GM23248 (cell line): ENCODE measurements at places on chromosomes 11 and 22. TPM values are rescaled to one million over a fixed set of nuclear protein-coding genes. Genes with fewer than 3 reads are reported as not detected.
A peak's percentile ranks its signal among the peaks of the same experiment; 100 is the strongest.

The PRG3 gene
- not detected in 2 replicates for polyA plus RNA-seq

The SLC22A6 gene
- not detected in 2 replicates for polyA plus RNA-seq

The DSCAML1 gene
- not detected in 2 replicates for polyA plus RNA-seq

- H3K27me3 ChIP-seq, result no peaks in the 10 kb centered on the region
- H3K27ac ChIP-seq, result no peak overlapping the region
- H3K36me3 ChIP-seq, result no peaks in the 10 kb centered on the region; the same call in 1 of the 2 replicates
- no peak for DNase-seq
- H3K4me3 ChIP-seq, result no peak overlapping the region
These were observed 8.2 kb downstream of the RRP7A start for GRCh38 chr22:42511401-42511891.

GRCh38 chr11:122113836-122114825 lies 1.9 kb downstream of the BLID start:
- H3K36me3 ChIP-seq, result peaks cover 93% of the 10 kb centered on the region
- no peaks in the 10 kb centered on the region for H3K27me3 ChIP-seq
- DNase-seq, result peak; percentile 51
- H3K4me1 ChIP-seq, result peaks cover 82% of the 10 kb centered on the region
- H3K4me3 ChIP-seq, result 0 out of 2 replicates have a peak overlapping the region, but pooled peaks have one; percentile 5

GRCh38 chr11:134596404-134596803 lies 184.4 kb upstream of the B3GAT1 start:
- no peaks in the 10 kb centered on the region for H3K27me3 ChIP-seq
- H3K27ac ChIP-seq, result no peak overlapping the region
- H3K4me3 ChIP-seq, result no peak overlapping the region

GRCh38 chr11:12044799-12045198 lies 36.4 kb upstream of the DKK3 start:
- no peaks in the 10 kb centered on the region for H3K27me3 ChIP-seq
- peak; percentile 47 for DNase-seq
- peak overlapping the region; percentile 37; the same call in 1 of the 2 replicates for H3K4me3 ChIP-seq
- peaks cover 43% of the 10 kb centered on the region for H3K4me1 ChIP-seq
- H3K36me3 ChIP-seq, result no peaks in the 10 kb centered on the region

DNA sequence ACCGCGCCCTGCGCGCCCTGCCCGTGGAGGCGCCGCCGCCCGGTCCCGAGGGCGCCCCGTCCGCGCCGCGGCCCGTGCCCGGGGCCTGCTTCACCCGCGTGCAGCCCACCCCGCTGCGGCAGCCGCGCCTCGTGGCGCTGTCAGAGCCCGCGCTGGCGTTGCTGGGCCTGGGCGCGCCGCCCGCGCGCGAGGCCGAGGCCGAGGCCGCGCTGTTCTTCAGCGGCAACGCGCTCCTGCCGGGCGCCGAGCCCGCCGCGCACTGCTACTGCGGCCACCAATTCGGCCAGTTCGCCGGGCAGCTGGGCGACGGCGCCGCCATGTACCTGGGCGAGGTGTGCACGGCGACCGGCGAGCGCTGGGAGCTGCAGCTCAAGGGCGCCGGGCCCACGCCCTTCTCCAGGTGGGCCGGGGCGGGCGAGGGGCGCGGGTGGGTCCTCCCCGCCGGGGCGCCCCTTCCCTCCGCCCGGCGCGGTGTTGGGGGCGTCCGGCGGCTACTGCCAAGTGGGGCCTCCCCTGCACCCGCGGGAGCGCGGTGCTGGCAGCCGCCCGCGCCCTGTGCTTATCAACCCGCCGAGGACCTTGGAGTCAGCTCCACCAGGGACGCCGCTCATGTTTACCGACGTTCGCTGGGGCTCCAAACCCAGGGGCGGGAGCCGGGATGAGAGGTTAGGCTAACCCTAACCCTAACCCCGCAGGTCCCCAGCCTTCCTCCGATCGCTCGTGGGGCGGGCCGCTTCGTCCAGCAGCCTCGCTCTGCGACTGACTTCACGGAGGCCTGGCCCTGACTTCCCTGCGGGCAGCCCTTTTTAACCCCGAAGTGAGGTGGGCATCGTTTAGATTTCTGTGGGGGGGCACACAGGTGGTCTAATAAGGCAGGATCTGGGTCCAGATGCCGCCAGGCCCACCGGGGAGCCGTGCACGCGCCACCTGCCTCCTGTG lies 649 bp downstream of the SELENOO start:
- H3K27ac ChIP-seq, result no peak overlapping the region
- peak; percentile 68 for DNase-seq
- peaks cover 9% of the 10 kb centered on the region; the same call in 1 of the 2 replicates for H3K36me3 ChIP-seq
- peak overlapping the region; percentile 94 for H3K4me3 ChIP-seq

DNA sequence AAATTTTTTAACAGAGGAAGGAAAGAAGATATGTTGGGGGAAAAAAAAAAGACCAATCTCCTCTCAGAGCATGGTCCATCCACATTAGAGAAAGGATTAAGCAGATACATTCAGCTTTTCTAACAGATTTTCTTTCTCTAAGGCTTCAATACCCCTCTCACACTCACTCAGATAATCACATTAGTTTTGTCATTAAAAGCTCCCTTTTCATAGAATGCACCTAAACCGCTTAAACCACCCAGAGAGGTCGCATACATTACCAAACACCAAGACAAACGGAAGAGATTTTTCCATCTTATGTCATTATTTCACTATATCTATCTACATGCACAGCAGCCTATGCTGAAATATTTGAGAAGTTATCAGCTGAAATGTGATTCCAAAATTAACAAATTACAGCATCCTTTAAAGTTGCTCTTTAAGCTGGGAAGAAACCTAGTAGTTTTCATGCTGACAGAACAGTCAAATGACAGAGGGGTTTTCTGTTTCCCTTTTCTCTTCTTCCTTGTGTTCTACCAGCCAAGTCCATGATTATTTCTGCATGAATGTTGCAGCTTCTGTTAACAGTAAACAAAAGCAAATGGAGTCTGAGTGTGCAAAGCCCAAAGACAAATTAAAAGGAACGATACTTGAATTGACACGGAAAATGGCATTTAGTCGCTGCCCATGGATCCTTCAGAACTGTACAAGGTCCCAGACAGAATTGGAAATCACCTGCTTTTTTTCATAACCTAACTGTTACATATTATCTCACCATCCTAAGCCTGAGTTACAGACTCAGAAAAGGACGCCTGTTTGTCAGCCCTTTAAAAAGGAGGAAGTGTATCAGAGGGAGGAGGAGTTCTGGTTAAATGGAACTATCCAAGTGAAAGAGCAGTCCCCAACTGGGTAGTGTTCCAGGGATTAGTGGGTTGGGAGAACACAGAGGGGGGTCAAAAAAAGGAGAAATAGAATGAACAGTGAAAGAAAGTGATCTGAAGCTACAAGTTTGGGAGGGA lies 54.6 kb downstream of the PRCP start:
- no peaks in the 10 kb centered on the region for H3K4me1 ChIP-seq
- no peak for DNase-seq

DNA sequence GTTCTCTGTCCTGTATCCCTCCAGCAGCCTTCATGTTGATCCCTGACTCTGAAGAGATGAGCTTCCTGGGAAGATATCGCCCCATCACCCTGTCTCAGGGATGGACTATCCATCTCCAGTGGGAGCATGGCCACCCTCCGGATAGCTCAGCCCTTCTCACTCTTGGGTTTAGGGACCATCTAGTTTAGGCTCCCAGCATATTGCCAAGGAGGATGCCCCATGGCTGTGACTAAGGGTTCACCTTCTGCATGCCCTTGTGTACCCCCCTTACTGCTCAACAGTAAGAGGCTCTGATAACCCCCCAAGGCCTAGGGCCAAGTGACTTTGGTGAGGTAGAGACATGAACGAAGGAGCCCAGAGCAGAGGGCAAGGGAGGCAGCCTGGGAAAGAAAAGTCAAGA lies 1.3 kb downstream of the TMPRSS13 start:
- H3K36me3 ChIP-seq, result no peaks in the 10 kb centered on the region
- peaks cover 11% of the 10 kb centered on the region; the same call in 1 of the 2 replicates for H3K27me3 ChIP-seq
- no peak for DNase-seq
- H3K4me1 ChIP-seq, result no peaks in the 10 kb centered on the region
- H3K4me3 ChIP-seq, result no peak overlapping the region
- H3K27ac ChIP-seq, result no peak overlapping the region

DNA sequence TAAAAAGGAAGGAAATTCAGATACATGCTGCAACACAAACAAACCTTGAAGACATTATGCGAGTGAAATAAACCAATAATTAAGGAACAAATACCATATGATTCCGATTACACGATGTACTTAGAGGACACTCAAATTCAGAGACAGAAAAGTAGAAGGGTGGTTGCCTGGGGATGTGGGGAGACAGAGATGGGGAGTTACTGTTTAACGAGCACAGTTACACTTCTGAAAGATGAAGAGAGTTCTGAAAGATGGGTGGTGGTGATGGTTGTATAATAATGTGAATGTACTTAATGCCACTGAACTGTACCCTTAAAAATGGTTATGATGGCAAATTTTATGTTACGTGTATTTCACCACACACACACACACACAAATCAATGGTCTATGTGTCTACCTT lies 14.7 kb downstream of the ZBTB44 start:
- no peaks in the 10 kb centered on the region for H3K36me3 ChIP-seq
- no peaks in the 10 kb centered on the region for H3K4me1 ChIP-seq
- no peak overlapping the region for H3K4me3 ChIP-seq
- no peak overlapping the region for H3K27ac ChIP-seq
- H3K27me3 ChIP-seq, result no peaks in the 10 kb centered on the region

DNA sequence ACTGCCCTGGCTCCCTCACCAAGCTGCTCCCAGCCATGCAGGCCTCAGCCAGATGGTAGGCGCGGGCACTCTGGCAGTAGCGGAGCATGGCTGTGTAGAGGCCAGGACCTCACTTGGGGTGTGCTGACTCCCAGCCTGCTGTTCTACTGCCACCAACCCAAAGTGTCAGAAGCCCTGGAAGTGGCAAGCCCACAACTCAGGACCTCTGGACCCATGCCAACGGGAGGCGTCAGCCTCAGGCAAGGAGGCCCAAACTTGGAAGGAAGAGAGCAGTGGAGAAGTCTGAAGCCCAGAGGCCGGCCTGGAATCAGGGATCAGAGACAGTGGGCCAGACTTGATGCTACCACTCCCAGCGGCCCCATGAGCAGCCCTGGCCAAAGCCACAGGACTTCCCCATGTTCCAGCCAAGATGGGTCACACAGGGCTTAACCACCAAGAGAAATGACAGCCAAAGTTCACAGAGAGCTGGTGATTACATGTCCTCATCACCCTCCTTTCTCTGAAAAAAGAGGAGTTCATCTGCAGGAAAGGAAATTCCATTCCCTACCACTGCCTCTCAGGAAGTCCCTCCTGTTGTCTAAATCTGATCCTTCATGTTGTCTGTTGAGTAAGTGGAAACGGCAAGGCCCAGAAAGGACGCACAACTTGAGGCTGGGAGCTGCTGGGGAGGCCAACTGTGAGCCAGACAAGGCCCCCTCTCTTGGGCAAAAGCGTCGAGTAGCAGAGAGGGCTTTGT lies 4.4 kb downstream of the ARRB1 start:
- no peaks in the 10 kb centered on the region for H3K36me3 ChIP-seq
- peak; percentile 63 for DNase-seq
- H3K4me3 ChIP-seq, result no peak overlapping the region
- H3K27me3 ChIP-seq, result no peaks in the 10 kb centered on the region
- peaks cover 17% of the 10 kb centered on the region for H3K4me1 ChIP-seq

DNA sequence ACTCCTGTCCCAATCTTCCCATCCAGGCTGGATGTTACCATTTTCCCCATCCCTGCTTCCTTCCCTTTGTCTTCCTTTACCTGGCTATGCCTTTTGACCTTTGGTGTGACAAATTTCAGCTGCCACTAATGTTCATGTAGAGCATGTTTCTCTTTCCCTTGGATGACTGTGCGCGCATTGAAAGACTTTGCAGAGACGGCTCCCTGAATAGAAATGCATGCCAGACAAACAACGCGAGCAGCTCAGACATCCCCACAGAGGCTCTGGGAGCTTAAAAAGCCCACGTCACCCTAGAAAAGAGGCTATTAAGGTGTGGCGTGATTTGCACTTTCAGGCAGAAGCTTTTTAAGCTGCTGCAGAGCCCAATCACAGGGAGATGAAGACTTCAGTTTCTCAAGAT lies 202.0 kb downstream of the NTM start:
- no peak overlapping the region for H3K27ac ChIP-seq
- no peak for DNase-seq
- no peaks in the 10 kb centered on the region for H3K4me1 ChIP-seq
- no peaks in the 10 kb centered on the region for H3K36me3 ChIP-seq

- no peak for DNase-seq
- H3K27me3 ChIP-seq, result no peaks in the 10 kb centered on the region
- no peaks in the 10 kb centered on the region for H3K36me3 ChIP-seq
- no peak overlapping the region for H3K4me3 ChIP-seq
- H3K4me1 ChIP-seq, result no peaks in the 10 kb centered on the region
These were observed 48.5 kb downstream of the SVIP start for GRCh38 chr11:22780952-22781593.
